ENCODE measurements at places on chromosomes 16 and 17. TPM values are rescaled to one million over a fixed set of nuclear protein-coding genes. Genes with fewer than 3 reads are reported as not detected.
A peak's percentile ranks its signal among the peaks of the same experiment; 100 is the strongest.

CIBAR2 gene
- total RNA-seq, result not detected

CES2 gene
- total RNA-seq, result 21.6 TPM

- no peaks in the 10 kb centered on the region for H3K36me3 ChIP-seq
- peaks cover 2% of the 10 kb centered on the region for H3K27me3 ChIP-seq
- H3K4me1 ChIP-seq, result peaks cover 4% of the 10 kb centered on the region
These were observed 354.9 kb upstream of the ASIC2 start for GRCh38 chr17:33647956-33648355.

DNA sequence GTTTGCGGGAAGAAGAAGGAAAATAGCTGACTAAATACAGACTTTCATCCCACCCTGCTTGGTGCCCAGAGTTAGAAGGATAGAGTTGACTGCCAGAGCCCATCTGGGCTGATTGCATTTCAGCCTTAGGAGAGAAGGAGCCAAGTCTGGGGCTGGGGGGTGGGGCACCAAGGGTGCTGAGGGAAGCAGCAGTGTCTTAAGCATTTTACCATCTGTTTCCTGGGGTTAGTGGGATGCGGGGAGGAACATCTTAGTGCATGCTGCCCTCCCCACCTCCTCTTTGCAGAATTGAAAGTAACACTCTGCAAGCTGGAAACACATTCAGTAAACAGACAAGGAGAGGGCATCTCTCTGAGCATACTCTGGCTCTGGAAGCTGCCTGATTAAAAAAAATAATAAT, 1.5 kb upstream of the ARL5C start:
- peaks cover 62% of the 10 kb centered on the region for H3K27me3 ChIP-seq
- peaks cover 6% of the 10 kb centered on the region for H3K36me3 ChIP-seq
- no peak overlapping the region for H3K4me3 ChIP-seq
- DNase-seq, result no peak
- no peak overlapping the region for H3K27ac ChIP-seq

DNA sequence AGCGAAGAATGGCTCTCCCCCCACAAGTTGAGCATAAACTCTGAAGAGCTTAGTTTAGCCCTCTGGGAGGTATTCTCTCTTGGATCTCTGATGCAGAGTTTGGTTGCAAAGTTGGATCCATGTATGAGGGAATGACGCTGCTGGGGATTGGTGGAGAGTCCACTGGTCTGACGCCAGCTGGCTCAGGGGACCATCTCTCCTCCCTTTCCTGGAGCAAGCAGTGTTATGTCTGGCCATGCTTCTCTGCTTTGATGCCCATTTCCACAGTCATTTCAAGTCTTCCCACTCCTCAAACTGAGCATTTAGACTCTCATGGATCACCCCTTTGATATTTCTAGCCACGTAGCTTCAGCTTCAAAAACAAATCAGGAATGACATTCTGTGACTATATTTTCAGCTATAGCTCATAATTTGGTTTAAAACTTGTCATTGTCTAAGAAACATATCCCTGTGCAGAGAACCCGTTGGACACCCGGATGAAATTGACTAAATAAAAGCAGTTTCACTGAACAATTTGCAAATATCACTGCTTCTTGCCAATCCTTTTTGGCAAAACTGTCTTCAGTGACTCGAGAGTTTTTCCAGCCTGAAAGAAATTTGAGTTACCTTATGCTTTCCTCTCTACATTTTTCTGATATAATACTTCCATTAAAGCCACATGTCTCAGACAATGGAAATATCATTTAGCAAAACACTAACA, 193.4 kb upstream of the CDH11 start:
- H3K4me3 ChIP-seq, result no peak overlapping the region
- H3K27ac ChIP-seq, result no peak overlapping the region
- no peak for DNase-seq
- peaks cover 40% of the 10 kb centered on the region for H3K4me1 ChIP-seq
- H3K27me3 ChIP-seq, result peaks cover 33% of the 10 kb centered on the region
- H3K36me3 ChIP-seq, result 0 out of 2 replicates have a peak, but pooled peaks cover 4% of the 10 kb centered on the region

DNA sequence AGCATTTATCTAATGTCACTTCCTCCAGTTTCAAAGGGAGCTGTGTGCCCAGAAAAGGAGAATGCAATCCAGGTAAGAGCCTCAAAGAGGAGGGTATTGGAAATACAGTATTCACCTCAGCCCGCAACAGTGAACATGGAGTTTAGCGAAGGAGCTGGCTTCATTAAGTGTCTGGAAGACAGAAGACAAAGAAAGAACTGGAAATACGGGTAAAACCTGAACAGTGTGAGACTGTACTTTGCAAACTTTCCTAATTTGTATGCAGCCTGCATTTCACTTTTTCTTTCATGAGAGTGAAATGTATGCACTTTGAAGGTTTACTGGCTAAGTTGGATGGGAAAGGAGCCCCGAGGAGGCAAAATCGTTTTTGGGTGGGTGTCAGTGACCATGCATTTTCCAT, 478.4 kb downstream of the HS3ST3B1 start:
- peaks cover 4% of the 10 kb centered on the region for H3K36me3 ChIP-seq
- DNase-seq, result no peak
- H3K27me3 ChIP-seq, result peaks cover 3% of the 10 kb centered on the region
- H3K4me3 ChIP-seq, result 0 out of 2 replicates have a peak overlapping the region, but pooled peaks have one; percentile 16

GRCh38 chr17:65173284-65173793, 36.2 kb downstream of the RGS9 start:
- H3K27me3 ChIP-seq, result no peaks in the 10 kb centered on the region
- peaks cover 6% of the 10 kb centered on the region for H3K4me1 ChIP-seq
- H3K36me3 ChIP-seq, result no peaks in the 10 kb centered on the region
- no peak overlapping the region for H3K27ac ChIP-seq

- peaks cover 34% of the 10 kb centered on the region for H3K4me1 ChIP-seq
- peak; percentile 32 for DNase-seq
- H3K27me3 ChIP-seq, result no peaks in the 10 kb centered on the region
- H3K4me3 ChIP-seq, result peak overlapping the region; percentile 58
- no peaks in the 10 kb centered on the region for H3K36me3 ChIP-seq
- peak overlapping the region; percentile 98 for H3K27ac ChIP-seq
These were observed 17.5 kb upstream of the MT4 start for GRCh38 chr16:56547120-56547948.

Measured in WTC11 (cell line).